ENCODE measurements at places on chromosomes 2 and 18.

GRCh38 chr2:12435430-12436222 lies 281.1 kb upstream of the TRIB2 start:
- DNase-seq: no peak

DNA sequence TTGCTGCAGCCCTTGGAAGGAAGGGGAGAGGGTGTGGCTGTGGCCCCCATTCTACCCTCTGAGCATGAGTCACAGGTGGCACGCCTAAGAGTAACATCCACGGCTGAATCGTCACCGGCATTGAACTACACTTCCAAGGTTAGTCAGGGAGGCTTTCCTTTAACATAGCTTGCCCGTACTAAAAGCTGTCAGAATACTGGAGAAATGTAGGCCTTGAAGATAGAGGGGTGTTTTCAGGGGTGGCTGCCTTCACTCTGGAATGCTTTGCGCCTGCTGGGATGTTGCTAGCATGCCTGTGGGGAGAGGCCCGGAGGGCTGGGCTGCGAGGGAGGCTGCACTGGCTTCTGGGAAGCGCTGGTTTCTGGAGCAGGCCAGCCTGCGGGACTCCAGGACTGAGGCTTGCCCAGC lies 333.7 kb downstream of the AGAP1 start:
- no peak for DNase-seq

- no peak for DNase-seq
Measured at GRCh38 chr2:109455731-109456691, 157.8 kb downstream of the SEPTIN10 start.

DNA sequence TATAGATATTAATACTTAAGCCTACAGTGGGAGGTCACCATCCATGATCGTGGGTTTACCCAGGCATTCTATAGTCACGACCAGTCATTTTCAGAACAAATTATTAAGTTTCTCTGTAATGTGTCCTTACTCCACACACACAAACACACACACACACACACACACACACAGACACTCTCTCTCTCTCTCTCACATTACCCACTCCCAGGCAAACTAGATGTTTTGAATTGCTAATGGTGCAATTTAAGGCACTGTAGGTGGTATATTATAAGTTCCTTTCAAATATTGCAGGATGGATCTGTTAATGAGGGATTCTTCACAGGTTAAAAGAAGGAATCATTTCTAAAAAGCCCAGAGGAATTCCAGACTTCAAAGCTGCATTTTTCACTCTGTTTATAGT lies 657.8 kb downstream of the MBD2 start:
- DNase-seq: no peak

GRCh38 chr2:194203898-194204297 lies 1453.1 kb upstream of the SLC39A10 start:
- no peak for DNase-seq

DNA sequence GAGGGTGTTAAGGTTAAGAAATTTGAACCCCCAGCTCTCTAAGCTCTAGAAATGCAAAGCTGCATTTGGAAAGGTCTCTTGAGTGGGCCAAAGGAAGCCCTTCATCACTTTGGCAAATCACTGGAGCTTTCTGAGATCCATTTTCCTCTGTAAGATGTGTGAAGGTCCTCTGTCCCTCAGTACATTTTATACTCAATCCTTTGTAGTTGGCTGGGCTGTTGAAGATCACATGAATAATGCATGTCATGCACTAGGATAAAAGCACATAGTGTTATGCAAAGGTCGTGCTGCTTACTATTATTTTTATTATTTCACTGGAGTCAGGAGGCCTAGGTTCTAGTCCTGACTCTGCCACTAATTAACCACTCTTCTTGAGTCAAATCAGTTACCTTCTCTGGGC lies 124.9 kb downstream of the FSHR start:
- no peak for DNase-seq

GRCh38 chr2:133171393-133172004 lies 396.8 kb downstream of the NCKAP5 start:
- no peak for DNase-seq

DNA sequence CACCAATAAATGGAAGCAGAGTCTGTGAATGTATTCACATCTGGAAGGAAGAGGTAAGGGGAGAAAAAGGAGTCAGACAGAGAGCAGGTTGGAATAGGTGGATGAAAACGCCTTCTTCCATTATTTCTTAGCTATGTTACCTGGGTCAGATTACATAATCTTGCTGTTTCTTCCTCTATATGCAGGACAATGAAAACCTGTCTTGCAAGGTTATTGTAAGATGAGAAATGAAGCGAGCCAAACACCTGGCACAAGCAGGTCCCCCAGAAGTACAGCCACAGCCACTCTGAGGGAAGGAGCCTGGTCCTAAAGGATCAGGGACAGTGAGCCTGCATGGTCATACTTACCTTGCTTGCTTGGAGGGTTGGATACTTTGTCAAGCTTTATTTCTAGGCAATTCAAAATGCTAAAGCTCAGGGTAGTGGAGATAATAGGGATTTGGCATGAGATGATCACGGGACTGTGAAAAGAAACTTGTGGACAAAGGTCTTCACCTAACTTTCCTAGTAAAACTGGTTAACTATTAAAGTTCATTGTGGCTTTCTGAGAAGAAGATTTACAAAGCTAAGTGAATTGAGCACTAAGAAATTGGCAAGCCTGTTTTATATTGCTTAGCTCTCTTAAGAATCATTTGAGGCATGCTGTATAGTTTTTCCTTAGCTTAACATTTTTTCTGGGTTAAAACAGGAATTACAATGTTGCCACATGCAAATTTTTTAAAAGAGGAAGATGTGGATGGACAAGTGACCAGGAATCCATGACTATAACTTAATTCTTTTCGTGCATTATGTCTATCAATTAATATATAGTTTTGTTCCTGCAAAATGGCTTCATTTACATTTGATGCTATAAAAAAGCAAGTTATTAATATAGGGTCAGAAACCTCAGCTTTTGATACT lies 15.7 kb upstream of the PLA2R1 start:
- DNase-seq: no peak

DNA sequence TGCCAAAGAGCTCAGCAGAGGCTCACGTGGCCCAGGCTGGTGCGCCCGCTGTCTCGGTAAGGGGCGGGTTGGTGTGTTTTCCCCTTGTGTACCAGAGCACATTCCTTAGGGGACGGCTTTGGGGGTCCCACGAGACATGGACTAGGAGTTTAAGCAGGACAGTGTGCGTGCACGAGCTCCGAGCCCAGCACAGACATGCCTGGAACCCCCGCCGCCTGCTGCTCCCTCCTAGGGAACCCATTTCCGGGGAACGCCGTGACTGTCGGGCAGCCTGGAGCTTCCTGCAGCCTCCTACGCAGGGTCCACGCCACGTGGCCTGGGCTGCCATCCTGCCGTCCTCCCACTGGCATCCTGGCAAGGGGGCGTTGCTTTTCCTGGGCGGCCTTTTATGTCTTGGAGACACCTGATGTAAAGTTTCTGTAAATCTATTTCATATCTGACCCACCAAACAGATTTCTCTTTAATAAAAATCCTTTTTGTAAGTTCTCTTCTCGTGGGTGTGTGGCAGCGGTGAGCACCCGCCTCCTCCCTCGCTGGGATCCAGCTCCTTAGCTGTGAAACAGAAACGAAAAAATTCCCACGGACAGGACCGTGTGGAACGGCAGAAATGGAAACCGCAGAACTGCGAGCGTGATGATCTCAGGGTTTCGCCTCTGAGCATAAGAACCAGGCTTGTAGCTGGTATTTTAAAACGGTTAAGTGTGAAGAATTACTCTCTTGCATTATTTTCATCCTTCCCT lies 43.5 kb upstream of the KCNG2 start:
- no peak for DNase-seq

GRCh38 chr2:52428224-52428623 lies 1339.4 kb upstream of the CHAC2 start:
- DNase-seq: no peak

DNA sequence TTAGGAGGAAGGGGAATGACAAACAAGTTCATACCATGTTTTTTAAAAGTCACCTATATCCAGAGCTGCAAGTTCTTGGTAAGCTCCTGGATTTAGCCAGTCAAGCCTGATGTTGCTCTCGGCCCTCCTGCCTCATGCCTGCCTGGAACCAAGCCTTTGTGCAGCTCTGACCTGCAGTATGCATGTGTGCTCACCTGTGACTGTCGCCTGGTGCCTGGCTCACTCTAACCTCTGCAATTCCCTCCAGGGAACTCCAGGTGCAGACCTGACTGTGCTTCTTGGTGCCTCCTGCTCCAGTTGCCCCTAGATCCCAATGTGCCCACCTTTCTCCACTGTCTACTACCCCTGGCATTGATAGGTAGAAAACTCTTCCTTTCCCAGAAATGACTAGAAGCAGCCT lies 85.1 kb upstream of the ZBTB14 start:
- DNase-seq: no peak

Data from activated naive CD8-positive, alpha-beta T cell treated with anti-CD3 and anti-CD28 coated beads for 36 hours (primary cell).